Activated CD4-positive, alpha-beta T cell treated with anti-CD3 and anti-CD28 coated beads, Interleukin-2, amount 50 U/mL, for 24 hours (primary cell): ENCODE measurements at places on chromosomes 16 and 17.

- DNase-seq, result no peak
These were observed 1431.1 kb downstream of the CDH8 start for GRCh38 chr16:60605176-60605575.

- no peak for DNase-seq
These were observed 491.9 kb upstream of the TOM1L1 start for GRCh38 chr17:54408731-54409130.

DNA sequence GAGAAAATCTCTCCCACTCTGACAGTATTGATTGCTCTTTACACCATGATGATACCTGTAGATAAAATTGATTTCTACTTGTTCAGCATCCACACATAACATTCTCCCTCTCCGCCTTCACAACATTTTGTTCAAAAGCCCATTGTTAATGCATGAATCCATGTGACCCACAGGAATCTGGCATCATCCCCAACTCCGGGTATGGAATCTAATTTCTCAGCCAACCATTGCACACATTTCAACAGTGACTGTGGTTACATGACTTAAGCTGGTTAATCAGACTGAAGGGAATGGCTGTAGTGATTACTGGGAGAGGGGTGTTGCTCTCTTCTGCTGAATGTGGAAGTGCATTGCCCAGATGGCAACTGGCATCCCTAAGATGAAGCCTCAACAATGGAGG is 161.4 kb upstream of the C16orf82 start:
- DNase-seq, result no peak

GRCh38 chr17:7715936-7716886 is 1.3 kb upstream of the DNAH2 start:
- DNase-seq, result no peak
